NCI-H82 (cell line): ENCODE measurements at places on chromosomes 5 and 9.

- DNase-seq, result no peak
Observed at GRCh38 chr5:138541511-138542179, 1.4 kb downstream of the ETF1 start.

- peak; percentile 87 for DNase-seq
Observed at GRCh38 chr9:81558091-81558830, 131.1 kb downstream of the TLE1 start.

DNA sequence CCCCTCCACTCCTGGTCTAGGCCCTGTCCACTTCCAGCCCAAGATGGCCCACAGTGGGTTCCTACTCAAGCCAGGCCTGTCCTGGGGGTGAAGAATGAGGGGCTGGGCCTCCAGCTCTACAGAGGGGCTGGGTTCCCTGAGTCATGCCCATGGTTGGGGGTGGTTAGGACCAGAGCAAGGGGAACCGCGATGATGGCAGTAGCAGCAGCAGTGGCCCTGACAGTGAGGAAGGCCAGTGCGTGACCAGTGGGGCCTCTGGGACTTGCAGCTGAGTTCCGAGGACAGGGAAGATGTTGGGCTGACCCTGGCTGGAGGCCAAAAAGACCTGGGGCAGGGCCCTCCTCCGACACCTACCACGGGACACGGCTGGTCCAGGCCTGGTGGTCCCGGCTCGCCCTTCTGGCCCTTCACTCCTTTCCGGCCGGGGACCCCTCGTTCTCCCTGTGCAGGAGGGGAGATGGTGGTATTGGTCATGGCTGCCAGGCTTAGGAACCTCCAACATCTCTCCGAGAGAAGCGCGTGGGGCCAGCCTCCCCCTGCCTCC lies 9.2 kb upstream of the PHYKPL start:
- DNase-seq, result no peak

DNA sequence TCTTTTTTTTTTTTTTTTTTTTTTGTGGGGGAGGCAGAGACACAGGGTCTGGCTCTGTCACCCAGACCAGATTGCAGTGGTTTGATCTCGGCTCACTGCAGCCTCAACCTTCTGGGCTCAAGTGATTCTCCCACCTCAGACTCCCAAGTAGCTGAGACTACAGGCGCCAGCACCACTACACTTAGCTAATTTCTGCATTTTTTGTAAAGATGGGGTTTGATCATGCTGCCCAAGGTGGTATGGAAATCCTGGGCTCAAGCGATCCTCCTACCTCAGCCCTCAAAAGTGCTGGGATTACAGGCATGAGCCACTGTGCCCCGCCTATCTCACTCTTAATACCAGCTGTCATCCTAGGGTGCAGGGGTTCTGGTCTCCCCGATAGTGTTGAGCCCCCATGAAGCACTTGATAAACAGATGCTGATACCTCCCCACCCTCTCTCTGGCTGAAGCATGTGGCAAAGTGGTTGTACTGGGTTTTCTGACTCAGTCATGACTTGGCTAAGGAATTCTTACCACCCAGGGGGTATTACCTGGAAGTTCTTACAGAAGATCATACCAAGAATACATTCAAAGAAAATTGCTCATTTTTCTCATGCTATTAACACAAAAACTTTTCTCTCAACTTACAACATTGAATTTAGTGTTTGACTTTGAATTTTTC lies 110.2 kb upstream of the DAPK1 start:
- no peak for DNase-seq

- DNase-seq, result no peak
Observed at GRCh38 chr5:43589310-43589709, 13.7 kb upstream of the NNT start.

GRCh38 chr5:176192094-176192721 lies 46.0 kb upstream of the SIMC1 start:
- no peak for DNase-seq

GRCh38 chr5:151078490-151079262 lies 2.2 kb downstream of the TNIP1 start:
- no peak for DNase-seq

DNA sequence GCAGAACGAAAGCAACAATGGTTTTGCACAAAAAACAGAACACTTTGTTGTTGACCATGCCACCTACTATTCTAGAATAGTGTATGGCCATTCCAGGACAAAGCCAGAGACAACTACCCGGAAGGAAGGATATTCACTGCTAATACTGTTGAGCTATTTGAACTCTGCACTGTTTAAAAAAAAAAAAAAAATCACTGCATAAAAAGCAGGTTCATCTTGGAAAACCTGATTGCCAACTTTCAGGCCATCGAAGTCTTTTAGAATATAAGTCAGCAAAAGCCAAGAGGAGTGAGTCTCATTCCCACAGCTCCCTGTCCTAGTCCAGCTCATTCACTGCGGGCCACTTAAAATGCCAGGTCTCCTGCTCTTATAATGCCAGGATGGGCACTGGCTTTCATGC lies 4.0 kb downstream of the ENC1 start:
- DNase-seq, result no peak

- DNase-seq, result no peak
Observed at GRCh38 chr9:96508227-96508940, 58.4 kb downstream of the HABP4 start.

- DNase-seq, result no peak
Observed at GRCh38 chr9:133050781-133051180, 11.0 kb upstream of the CEL start.

GRCh38 chr9:134793288-134794188 lies 87.1 kb upstream of the FCN2 start:
- no peak for DNase-seq

- peak; percentile 24 for DNase-seq
Observed at GRCh38 chr9:87812375-87813118, 70.1 kb upstream of the SPATA31E1 start.

- DNase-seq, result no peak
Observed at GRCh38 chr5:61617039-61617438, 285.0 kb downstream of the ZSWIM6 start.

GRCh38 chr5:2430606-2431005 lies 320.9 kb downstream of the IRX2 start:
- no peak for DNase-seq

DNA sequence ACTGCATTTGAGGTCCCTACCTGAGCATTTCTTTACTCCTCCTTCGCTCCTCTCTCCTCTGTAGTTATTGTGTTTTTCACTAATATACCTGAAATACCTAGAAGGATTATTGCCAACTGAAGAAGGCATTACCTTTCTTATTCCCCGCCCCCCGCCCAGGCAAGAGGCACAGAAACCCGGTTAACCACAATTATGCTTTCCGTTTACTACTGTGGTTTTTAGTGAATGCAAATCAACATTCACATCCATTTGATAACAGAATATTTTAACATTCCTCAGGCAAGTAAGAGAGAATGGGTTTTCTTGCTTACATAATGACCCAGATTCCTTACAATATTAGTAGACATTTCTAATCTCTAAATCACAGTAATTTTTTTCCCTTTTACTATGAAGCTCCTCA lies 136.9 kb downstream of the PCSK5 start:
- no peak for DNase-seq

GRCh38 chr9:112784020-112784785 lies 33.6 kb downstream of the SNX30 start:
- peak; percentile 85 for DNase-seq

DNA sequence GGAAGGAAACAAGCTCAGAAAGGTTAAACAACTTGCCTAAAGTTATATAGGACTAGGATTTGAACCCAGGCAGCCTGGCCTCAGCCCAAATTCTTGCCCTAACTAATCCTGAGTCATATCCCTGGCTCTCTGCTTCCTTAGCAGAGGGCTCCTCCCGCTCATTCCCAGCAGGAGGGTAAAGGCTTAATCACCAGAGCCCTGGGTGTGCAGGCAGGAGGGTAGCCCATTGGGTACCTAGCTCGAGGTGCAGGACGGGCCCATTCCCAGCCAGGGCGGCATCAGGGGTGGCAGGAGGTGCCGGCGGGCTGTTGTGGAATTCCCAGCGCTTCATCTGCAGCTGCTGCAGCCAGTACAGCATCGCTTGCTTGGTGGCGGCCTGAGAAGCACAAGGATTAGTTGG lies 3.9 kb downstream of the TBC1D2 start:
- no peak for DNase-seq

- peak; percentile 88 for DNase-seq
Observed at GRCh38 chr9:98317134-98317857, 61.8 kb upstream of the TBC1D2 start.

DNA sequence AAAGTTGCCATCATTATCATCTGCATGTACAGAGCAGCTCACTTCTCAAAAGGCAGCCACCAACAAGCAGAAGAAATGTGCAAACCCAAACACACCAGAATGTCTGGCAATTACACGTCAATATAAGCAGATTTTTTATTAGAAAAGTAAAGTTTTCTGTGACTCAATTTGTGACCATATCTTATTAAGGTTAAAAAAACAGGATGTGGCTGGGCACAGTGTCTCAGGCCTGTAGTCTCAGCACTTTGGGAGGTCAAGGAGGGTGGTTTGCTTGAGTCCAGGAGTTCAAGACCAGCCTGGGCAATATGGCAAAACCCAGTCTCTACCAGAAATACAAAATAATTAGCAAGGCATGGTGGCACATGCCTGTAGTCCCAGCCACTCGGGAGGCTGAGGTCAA lies 176.7 kb downstream of the FANCC start:
- DNase-seq, result no peak

- DNase-seq, result peak; percentile 50
Observed at GRCh38 chr9:111597852-111598732, 1.4 kb downstream of the PTGR1 start.

DNA sequence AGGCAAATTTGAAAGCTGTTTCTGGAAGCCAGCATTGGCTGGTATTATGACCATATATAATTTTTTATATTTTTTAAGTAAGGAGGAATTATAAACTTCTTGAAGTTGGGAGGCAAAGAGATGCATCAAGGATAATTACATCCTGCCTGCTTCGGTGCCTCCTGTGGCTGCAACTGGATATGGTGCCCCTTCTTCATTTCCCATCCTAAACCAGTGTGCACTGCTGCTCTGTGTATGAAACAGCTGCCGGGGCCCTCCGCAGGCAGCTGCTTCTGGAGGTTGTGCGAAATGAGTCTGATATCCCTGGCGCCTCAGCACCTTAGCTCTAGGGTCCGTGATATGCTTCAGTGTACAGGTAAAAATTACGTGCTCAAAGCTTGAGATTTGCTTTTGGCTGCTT lies 304.2 kb downstream of the ENC1 start:
- peak; percentile 72 for DNase-seq

DNA sequence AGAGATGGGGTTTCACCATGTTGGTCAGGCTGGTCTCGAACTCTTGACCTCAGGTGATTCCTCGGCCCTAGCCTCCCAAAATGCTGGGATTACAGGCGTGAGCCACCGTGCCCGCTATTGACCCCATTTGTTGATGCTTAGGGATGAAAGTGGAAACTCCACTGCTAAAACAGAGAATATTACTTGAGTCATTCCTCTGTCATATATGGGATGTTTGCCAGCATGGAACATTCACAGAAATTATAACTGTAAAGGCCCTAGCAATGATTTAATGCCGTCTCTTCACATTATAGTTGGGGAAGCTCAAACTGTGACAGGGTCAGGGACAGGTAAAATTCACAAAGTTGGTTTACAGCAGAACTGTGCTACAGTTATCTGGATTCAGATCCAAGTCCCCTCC lies 94.5 kb downstream of the TMC1 start:
- DNase-seq, result no peak

GRCh38 chr9:109857336-109857735 lies 77.3 kb downstream of the PALM2AKAP2 start:
- no peak for DNase-seq

- DNase-seq, result no peak
Observed at GRCh38 chr9:110807956-110808598, 139.5 kb downstream of the MUSK start.

- DNase-seq, result peak; percentile 76
Observed at GRCh38 chr9:124320062-124320973, 62.6 kb downstream of the NEK6 start.

GRCh38 chr9:34990908-34991606 lies 1.5 kb downstream of the DNAJB5 start:
- DNase-seq, result no peak

GRCh38 chr5:145245354-145245753 lies 589.8 kb downstream of the PRELID2 start:
- DNase-seq, result no peak

- no peak for DNase-seq
Observed at GRCh38 chr9:34866614-34867013, 91.5 kb upstream of the PHF24 start.

- no peak for DNase-seq
Observed at GRCh38 chr9:69344459-69344858, 19.4 kb downstream of the ENTREP1 start.

- DNase-seq, result peak; percentile 70
Observed at GRCh38 chr5:141084487-141084989, 9.9 kb upstream of the PCDHB2 start.

DNA sequence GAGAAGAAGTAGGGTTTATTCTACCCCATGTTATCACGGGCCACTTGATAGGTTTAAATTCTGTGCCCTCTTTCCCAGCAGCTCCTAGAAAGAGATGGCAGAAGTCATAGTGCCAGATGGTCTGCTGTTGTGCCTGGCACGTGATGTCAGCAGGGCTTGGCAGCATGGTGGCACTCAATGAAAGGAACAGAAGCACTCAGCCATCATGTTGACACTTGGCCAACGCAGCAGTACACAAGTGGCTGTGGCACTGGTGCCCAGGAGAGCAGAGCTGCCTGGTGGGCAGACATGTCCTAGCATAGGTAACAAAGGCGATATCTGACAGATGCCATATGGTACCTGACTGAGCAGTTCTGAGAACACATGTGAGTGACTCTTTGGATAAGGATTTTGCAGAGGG lies 796.4 kb upstream of the ACO1 start:
- DNase-seq, result peak; percentile 3

DNA sequence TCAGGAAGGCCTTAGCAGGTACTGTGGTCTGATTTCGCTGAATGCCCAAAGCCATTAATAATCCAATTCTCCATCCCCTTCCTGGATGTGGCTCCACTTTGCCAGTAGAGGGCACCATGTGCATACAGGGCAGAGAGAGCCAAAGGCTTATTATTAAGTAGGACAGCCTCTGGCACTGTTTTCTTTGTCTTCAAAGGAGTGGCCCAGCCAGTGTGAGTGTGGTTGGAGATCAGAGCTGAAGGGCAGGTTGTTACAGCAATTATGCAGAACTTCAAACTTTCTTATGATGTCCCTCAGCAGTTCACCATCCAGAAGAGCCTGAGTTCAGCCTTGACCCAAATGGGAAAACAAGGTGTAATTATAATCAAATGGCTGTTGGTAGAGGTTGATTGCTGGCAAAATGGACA lies 38.6 kb upstream of the CEMIP2 start:
- DNase-seq, result peak; percentile 92

DNA sequence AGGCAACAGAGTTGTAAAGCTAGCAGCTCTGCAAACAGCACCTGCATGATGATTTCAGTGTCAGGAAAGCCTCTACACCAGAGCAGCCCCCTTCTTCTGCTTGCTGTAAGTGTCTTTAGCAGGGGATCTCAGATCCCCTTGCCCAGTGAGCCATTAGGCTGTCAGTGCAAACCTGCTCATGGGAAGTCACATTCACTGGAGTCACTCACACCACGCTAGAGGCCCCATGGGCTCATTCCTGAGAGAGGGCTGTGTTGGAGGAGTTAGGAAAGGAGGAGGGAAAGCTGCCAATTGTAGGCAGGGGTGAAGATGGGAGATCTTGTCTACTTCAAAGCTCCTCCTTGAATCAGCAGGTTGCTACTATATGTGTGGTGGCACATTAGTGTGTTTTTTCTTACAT lies 275.2 kb downstream of the SMARCA2 start:
- no peak for DNase-seq

- no peak for DNase-seq
Observed at GRCh38 chr5:41296066-41296465, 82.7 kb upstream of the C6 start.

GRCh38 chr5:106094839-106095238 lies 1575.9 kb downstream of the EFNA5 start:
- DNase-seq, result no peak
